Non-pigmented ciliary epithelial cell (primary cell): ENCODE measurements at places on chromosomes 5 and 9.

- DNase-seq: no peak
These were observed 1.3 kb upstream of the LURAP1L start for GRCh38 chr9:12773562-12773961.

DNA sequence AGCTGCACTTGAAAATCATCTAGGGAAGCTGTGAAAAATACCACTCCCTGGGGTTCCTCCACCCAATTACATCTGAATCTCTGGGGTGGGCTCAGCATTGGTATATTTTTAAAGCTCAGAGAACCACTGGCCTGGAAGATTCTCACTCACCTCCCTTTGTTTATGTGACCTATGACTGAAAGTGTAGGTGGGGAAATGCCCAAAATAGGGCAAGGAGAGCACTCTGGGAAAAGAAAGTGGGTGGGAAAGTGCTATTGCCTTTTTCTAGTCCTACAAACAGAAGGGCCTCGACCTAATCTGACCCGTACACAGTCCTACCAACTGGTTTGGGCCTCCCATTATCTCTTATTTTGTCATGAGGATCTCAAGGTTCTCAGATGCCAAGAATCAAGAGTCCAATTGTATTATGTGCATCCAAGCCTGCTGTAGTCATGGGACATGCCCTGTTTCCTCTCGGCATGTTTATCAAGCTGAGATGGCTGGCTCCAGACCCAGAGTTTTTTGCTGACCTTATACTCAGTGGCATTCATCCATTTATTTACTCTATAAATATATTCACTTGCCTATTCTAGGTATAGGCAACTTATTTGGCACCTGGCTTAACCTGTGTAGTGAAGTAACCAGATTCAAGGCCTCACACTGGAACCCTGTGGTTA lies 483.7 kb downstream of the ENC1 start:
- DNase-seq: no peak

DNA sequence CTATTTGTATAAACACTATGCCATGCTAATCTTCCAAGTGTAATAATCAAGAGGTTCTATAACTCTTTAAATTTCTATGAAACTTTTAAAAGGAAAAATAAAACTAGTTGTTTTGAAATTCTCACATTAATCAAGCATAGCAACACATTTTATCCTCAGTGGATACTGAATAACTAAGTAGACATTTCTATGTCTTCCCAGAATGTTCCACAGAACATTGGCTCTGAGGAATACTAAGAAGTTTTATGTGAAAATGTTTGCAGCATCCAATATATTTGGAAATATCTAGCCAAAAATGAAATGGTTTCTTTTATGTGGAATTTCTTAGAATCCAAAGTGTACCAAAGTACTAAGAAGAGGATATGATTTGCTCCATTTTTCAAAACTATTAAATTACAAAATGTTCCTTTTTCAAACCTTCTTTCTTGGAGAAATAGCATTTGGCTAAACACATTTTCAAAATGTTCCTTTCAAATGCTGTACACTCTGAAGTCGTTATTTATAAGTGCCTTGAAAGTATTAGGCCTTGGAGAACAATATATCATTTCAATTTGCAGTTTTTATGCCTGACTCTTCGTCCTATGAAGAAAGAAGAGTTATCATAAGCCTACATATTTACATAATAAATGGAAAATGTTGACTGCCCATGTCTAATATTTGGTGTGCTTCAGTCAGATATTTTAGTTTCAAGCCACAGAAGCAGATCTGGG lies 175.6 kb upstream of the COX7C start:
- no peak for DNase-seq

DNA sequence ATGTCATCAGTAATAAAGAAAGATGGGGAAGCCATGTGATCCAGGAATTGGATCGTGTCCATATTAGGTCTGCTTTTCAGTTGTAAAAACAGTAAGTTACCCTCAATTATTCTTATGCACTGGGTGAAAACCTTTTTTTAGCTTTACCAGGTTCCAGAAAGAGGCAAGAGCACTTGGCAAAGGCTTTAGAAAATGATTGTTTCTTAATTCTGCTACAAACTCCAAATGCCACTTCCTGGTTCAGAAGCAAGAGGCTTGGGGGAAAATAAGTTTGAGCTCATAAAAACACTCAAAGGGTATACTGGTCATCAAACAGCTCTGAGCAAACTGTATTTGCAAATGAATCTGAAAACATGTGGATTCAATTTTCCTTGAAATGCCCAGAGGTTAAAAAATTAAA lies 615.6 kb downstream of the EBF1 start:
- DNase-seq: no peak

DNA sequence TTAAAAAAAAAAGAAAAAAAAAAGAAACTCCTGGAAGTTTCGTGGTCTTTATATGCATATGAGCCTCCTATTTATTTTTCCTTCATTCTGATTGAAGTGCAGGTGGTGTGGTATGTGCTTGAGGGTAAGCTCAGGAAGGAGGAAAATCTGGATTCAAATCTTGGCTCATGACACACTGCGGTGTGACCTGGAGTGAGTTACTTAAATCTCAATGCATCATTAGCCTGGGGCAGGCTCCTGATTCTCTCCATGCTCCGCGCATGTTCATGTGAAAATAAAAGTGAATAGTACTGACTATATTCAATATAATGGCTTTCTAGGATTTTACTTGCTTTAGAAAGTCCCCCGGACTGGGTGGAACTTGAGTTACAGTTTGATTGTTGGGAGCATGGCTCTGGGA lies 35.6 kb downstream of the PTTG1 start:
- no peak for DNase-seq

- DNase-seq: no peak
These were observed 10.9 kb downstream of the SHOC1 start for GRCh38 chr9:111783857-111784256.

DNA sequence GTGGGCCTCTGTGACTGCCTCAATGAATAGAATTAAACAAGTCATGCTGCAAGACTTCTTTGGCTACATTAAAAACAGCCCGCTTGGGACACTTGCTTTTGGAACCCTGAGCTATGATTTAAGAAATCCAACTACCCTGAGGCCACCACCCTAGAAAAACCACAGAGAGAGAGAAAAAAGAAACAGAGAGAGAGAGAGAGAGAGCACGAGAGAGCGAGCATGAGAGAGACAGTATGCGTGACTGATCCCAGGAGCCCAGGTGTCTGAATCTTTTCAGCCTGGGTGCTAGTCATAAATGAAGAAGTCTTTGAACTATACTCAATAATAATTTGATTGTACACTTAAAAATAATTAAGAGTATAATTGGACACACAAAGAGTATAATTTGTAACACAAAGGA lies 123.1 kb upstream of the FREM1 start:
- no peak for DNase-seq

- DNase-seq: peak; percentile 4
These were observed 126.1 kb downstream of the GAS1 start for GRCh38 chr9:86821006-86821845.

DNA sequence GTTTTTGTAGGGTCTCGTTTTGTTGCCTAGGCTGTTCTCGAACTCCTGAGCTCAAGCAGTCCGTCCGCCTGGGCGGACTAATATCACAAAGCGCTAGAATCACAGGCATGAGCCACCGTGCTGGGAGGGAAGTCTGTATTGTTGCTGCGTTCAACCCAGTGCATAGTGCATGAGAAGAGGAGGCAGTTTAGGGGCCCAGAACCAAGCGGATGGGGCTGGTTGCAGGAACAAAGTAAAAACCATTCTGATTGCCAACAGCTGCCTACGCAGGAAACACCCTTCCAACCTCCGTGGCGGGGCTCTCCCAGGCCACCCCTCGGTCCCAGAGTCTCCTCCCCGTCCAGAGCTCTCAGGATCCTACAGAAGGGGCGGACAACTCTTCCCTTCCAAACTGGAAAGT lies 87.1 kb downstream of the ANXA2R start:
- DNase-seq: no peak

GRCh38 chr9:33475357-33475756 lies 1.6 kb upstream of the NOL6 start:
- no peak for DNase-seq

DNA sequence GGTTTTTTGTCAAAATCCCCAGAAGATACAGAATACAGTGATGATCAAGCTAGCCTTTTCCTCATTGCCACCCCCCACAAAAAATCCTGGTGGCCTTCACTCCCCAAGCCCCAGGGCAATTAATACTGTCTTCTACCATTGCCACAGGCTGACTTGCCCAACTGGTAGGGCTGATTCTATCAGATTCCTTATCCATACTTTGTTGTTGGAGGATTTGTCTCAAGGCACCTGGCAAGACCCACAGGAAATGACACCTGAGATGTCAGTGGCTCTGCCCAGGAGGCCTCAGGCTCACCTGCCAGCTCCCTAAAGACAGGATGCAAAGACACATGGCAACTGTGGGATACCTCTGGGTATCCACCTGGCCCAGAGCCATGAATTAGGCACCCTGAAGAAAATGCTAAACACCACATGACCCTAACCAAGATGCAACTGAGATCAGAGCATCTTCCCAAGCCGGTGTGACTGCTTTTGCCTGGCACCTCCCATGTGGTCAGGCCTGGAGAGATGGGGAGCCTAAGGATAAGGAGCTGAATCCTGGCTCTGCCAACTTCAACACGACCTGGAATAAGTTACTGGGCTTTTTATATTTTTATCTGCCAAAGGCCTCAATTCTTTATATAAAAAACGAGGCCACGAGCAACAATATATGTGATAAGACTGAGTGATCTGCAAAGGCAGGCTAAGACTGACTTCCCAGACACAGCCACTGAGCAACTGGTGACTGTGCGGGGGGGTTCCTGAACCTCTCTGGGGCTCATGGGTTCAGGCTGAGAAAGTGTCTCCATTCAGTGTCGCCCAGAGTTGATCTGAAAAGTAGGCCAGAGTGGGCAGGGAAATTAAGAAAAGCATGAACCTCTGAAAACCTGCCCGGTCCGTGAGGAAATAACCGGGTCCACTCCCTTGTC lies 944 bp downstream of the ATOX1 start:
- no peak for DNase-seq

DNA sequence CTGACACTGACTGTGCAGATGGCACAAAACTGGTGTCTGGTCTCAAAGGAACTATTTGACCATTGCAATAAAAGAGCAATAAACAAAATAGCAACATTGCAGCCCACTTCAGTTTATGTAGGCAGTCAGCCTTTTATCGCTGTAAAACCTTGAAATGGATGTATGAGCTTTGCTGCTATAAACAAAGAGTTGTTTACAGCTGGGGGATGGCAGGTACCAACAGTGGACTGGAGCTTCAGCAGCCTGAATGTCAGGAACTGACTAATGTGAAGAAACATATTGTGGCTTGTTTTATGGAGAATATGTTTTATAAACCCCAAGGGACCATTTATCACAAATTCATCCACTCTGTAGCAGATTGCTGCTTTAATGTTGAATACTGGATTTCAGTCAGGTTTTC lies 78.0 kb downstream of the PTPRD start:
- DNase-seq: no peak

DNA sequence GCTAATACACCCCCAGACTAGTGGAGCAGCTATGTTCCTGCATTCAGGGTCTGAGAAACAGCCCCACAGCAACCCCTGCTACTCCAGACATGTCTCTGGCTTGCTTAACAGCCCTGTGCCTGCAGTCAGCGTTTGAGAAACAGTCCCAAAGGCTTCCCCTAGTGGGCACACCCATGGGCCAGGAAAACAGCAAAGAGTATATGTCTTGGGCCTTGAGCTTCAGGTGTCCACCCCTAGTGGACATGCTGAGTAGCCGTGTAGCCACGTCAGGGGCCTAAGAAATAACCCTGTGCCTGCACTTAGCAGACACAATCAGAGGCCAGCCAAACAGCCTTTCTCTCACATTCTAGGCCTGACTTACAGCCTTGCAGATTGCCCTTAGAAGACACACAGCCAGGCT lies 698.6 kb downstream of the PTPRD start:
- no peak for DNase-seq

GRCh38 chr9:11088821-11089374 lies 476.1 kb upstream of the PTPRD start:
- DNase-seq: no peak

GRCh38 chr9:136412962-136413361 lies 2.5 kb downstream of the PMPCA start:
- DNase-seq: no peak

- no peak for DNase-seq
These were observed 21.7 kb downstream of the CLPTM1L start for GRCh38 chr5:1322955-1323802.

GRCh38 chr5:1228120-1228519 lies 2.9 kb downstream of the SLC6A18 start:
- no peak for DNase-seq

GRCh38 chr9:135923508-135923907 lies 16.2 kb upstream of the CAMSAP1 start:
- no peak for DNase-seq

- no peak for DNase-seq
These were observed 81.4 kb upstream of the ANKRD55 start for GRCh38 chr5:56314529-56314928.

DNA sequence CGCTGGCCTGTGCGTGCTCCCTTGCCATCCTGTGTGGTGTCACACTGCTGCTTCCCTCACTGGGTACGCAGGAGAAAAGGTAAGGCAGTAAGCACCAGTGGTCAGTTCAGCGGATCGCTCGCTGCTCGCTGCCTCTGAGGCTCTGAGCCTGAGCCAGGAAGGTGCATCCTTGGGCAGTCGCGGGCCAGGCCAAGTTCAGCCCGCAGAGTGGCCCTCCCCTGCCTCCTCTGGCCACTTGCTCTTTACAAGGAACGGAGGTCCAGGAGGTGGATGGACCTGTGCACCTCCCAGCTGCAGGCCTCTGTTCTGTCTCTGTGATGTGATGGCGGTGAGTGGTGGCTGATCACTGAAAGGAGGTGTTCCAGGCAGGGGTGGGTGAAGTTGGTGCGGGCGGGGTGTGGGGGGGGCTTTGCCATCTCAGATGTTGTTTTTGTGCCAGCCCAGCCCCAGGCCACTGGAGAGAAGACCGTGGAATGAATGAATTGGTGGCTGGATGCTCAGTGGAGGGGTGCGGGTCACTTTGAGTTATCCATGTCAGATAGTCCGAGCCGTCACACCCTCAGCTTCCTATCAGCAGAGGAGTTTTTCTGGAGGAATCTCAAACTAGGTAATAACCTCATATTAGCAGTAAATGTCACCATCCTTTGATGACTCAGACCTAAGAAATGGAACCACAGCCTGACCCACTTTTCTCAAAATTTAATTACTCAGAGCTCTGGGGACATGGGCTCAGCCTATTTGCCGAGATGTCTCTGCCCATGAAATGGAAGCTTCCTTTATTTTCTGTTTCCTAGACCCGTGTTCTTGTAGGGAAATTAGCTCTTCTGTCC lies 7.3 kb downstream of the COL5A1 start:
- DNase-seq: no peak
